Right ventricle myocardium inferior (tissue), 1 donor: ENCODE measurements at places on chromosomes 16 and 17. TPM values are rescaled to one million over a fixed set of nuclear protein-coding genes. Genes with fewer than 3 reads are reported as not detected.

DNA sequence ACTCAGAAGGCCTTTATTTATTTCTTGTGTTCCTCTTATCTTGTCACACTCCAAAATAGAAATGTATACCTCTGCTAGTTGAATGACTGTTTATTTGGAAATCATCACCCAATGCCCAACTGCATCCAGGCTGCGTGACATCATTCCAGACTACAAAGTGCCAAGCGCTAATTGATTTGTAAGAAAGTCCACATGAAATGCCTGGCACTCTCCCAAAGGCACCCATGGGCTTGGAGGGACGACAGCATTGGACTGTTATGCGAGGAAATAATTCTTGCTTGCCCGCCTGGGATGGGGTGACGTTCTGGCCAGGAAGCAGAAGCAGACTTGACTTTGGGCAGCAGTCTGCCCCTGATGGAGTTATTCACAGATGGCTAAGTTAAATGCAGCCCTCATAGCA, 165.9 kb downstream of the CDH13 start:
- DNase-seq, result no peak

METTL2A gene
- 15.0 TPM for total RNA-seq

GRCh38 chr17:5931616-5932015, 138.6 kb upstream of the WSCD1 start:
- DNase-seq, result no peak

DNA sequence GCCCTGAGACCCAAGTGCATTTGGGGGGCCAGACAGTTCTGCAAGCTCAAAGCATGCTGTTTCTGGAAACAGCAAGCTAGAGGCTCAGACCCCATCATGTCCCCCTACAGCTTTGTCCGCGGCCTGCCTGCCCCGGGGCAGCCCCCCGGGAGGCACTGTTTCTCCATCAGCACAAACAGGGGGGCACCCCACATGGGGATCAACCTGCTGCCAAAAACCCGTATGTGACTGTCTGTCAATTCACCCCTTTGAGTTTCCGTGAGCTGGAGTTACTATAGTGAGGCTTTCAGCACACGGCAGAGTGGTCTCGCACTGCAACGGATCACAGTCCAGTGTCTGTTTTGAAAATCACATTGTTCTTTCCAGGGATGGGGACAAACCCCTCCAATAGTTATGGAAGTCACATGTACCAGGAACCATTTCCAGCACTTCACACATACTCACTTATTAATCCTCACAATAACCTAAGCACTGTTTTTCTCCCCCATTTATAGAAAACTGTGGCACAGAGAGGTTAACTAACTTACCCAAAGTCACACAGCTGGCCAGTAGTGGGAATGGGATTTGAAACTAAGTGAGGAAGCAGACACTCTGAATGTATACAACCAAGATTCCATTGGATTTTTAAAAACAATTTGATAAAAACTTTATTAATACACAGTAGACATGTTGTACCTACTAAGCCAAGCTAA, 269.0 kb downstream of the C16orf95 start:
- no peak for DNase-seq

- DNase-seq, result no peak
Observed at GRCh38 chr17:3213587-3213986, 6.1 kb downstream of the OR1A1 start.

- peak; percentile 52 for DNase-seq
Observed at GRCh38 chr17:31391496-31391949, at the start of gene RAB11FIP4. Gene RAB11FIP4 (plus strand): TSS chr17:31391675. CDS start chr17:31391853, 178 bp downstream.

SAMD14 gene
- total RNA-seq, result 1.7 TPM

MFAP4 gene
- 53.5 TPM for total RNA-seq

GRCh38 chr17:1957037-1957436, 68.1 kb downstream of the RTN4RL1 start:
- no peak for DNase-seq

DNA sequence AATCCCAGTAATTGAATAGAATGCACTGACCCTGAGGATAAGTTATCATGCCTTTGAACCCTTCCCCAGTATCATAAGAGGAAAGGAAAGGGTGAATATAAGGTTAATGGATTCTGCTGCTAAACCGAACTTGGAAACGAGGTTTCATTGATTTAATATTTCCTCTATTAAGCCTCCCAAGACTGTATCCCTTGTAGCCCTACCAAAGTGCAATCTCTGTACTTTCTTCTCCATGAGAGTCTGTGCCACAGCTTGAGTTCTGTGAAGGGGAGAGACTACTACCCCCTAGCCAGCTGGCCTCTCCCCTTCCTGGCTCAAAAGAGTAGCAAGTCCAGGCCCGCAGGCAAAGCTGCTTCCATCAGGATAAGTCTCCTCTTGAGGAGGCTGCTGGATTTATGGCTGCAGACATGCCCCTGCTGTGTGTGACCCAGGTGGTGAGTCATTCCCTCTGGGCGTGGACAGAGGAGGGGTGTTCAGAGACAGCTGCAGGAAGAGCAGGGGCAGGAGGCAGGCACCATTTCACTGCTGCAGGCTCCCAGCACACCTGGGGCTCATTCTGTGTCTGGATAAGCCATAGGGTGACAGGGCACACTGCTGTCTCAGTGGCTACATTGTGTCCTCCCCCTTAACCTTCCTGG, 58.4 kb downstream of the TOM1L2 start:
- peak; percentile 72 for DNase-seq

DNA sequence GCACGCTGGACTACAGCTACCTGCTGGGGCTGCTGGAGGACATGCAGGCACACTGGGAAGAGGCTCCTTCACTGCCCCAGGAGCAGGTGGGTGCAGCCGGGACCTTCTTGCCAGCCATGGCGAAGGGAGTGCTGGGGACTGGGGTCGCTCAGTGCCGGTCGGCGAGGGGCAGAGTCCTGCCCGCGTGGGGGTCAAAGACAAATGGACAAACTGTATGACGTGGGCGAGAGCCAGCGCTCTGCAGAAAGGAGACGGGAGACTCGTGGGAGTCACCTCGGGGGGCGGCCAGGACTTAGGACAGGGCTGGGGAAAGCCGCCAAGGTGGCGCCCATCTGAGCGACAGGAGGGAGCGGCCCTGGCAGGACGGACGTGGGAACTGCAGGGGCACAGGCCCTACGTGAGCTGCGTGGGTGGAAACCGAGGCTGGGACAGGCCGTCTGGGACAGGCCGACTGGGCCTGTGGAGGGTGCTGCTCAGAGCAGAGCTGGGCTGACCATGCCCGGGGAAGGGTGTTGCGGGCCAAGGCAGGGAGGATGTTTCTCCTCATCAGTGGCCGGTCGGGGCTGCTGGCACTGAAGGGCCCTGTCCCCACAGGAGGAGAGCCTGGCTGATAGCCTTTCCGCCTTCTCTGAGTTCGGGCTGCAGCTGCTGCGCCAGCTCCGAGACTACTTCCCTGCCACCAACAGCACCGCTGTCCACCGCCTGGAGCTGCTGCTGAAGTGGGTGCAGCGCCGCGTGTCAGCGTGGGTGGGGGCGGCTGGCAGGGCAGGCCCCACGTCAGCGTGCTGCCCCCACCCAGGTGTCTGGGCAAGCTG, 8.0 kb downstream of the TSR3 start:
- DNase-seq, result no peak

ZNF830 gene
- 9.8 TPM for total RNA-seq

DNA sequence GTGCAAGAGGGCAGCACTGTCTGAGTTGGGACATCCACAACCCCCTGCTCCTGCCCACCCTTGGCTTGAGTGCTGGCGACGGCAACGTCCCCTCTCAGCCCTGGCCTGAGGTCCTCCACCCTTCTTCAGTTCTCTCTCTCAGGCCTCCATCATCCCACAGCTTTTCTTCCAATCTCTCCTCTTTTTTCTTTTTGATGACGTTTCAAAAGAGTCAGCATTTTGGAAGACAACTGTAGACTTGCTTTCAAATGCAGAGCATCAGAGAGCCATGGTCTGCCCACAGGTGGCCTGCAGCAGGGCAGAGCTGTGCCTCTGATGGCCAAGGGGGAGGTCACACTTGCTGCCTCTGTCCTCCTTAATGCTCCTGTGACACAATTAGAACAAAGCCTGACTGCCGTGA, 775.4 kb downstream of the KCNJ18 start:
- DNase-seq, result no peak

NPIPA8 gene
- 0.16 TPM for total RNA-seq

GRCh38 chr17:68403122-68403521, 54.2 kb downstream of the WIPI1 start:
- no peak for DNase-seq

GRCh38 chr17:62653826-62654761, 26.6 kb downstream of the MRC2 start:
- peak; percentile 90 for DNase-seq

FAM171A2 gene
- 0.70 TPM for total RNA-seq
